ENCODE measurements at places on chromosomes 2 and 18. TPM values are rescaled to one million over a fixed set of nuclear protein-coding genes. Genes with fewer than 3 reads are reported as not detected.
A peak's percentile ranks its signal among the peaks of the same experiment; 100 is the strongest.

- no peaks in the 10 kb centered on the region for H3K27me3 ChIP-seq
- H3K27ac ChIP-seq = no peak overlapping the region
- DNase-seq = no peak
- H3K4me1 ChIP-seq = no peaks in the 10 kb centered on the region
- H3K4me3 ChIP-seq = no peak overlapping the region
Observed at GRCh38 chr2:134169788-134170187, 84.1 kb upstream of the MGAT5 start.

GRCh38 chr18:11859903-11860407 lies 8.7 kb downstream of the CHMP1B start:
- H3K36me3 ChIP-seq = no peaks in the 10 kb centered on the region
- DNase-seq = no peak
- H3K4me1 ChIP-seq = no peaks in the 10 kb centered on the region
- no peak overlapping the region for H3K4me3 ChIP-seq

GRCh38 chr18:36672437-36673344 lies 156.1 kb downstream of the TPGS2 start:
- no peaks in the 10 kb centered on the region for H3K4me1 ChIP-seq
- no peaks in the 10 kb centered on the region for H3K27me3 ChIP-seq
- H3K36me3 ChIP-seq = no peaks in the 10 kb centered on the region
- no peak for DNase-seq
- no peak overlapping the region for H3K4me3 ChIP-seq
- no peak overlapping the region for H3K27ac ChIP-seq

GRCh38 chr2:197052356-197052755 lies 125.8 kb upstream of the PGAP1 start:
- H3K36me3 ChIP-seq = peaks cover 74% of the 10 kb centered on the region
- H3K4me3 ChIP-seq = no peak overlapping the region
- no peaks in the 10 kb centered on the region for H3K4me1 ChIP-seq
- H3K27ac ChIP-seq = no peak overlapping the region
- no peak for DNase-seq

GRCh38 chr2:33909945-33910695 lies 311.0 kb upstream of the FAM98A start:
- no peak overlapping the region for H3K4me3 ChIP-seq
- DNase-seq = no peak

GRCh38 chr2:23900541-23901322 lies 26.2 kb downstream of the ATAD2B start:
- no peaks in the 10 kb centered on the region for H3K27me3 ChIP-seq
- no peak overlapping the region for H3K4me3 ChIP-seq
- H3K36me3 ChIP-seq = no peaks in the 10 kb centered on the region
- H3K4me1 ChIP-seq = peaks cover 3% of the 10 kb centered on the region

- H3K27ac ChIP-seq = no peak overlapping the region
- H3K4me1 ChIP-seq = no peaks in the 10 kb centered on the region
- no peaks in the 10 kb centered on the region for H3K36me3 ChIP-seq
- H3K27me3 ChIP-seq = no peaks in the 10 kb centered on the region
- no peak for DNase-seq
Observed at GRCh38 chr2:233800208-233800607, 22.1 kb downstream of the MROH2A start.

DNA sequence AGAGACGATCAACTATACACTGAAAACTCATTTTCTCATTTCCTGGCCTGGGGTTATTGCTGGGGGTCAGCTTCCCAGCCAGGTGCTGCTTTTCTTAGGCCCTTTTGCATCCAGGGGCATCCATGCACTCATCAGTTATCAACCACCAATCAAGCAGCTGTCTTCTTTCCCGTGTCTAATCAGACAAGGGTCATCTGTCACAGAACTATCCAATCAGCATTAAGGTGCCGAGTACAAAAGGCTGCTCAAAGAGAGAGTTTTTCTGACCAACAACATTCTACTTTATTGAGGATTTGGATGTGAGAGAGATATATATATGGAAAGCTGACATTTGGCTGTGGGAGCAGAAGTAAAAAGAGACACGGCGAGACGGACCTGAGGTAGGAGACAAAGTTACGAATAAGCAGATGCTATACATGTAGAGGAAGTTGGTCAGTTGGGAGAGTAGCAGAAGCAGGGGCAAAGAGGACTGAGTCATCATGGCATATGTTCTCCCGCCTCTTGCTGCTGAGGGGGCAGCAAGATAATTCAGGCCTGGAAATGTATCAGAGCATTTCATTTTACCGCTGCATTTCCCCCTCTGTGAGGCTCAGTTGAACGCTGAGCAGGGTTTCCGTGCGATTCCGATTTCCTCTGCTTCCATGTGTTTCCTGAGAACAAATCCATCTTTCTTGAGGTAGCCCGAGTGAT lies 129.3 kb downstream of the NUP35 start:
- H3K4me3 ChIP-seq = no peak overlapping the region
- no peak for DNase-seq
- H3K4me1 ChIP-seq = no peaks in the 10 kb centered on the region
- no peaks in the 10 kb centered on the region for H3K36me3 ChIP-seq
- H3K27me3 ChIP-seq = no peaks in the 10 kb centered on the region

GRCh38 chr2:186426153-186427016 lies 59.7 kb upstream of the ZC3H15 start:
- no peak overlapping the region for H3K4me3 ChIP-seq
- peaks cover 9% of the 10 kb centered on the region for H3K4me1 ChIP-seq
- H3K27ac ChIP-seq = no peak overlapping the region
- no peaks in the 10 kb centered on the region for H3K27me3 ChIP-seq

- no peak for DNase-seq
- H3K4me1 ChIP-seq = no peaks in the 10 kb centered on the region
- H3K36me3 ChIP-seq = no peaks in the 10 kb centered on the region
- H3K27ac ChIP-seq = no peak overlapping the region
Observed at GRCh38 chr18:8373486-8373885, 235.8 kb upstream of the RAB12 start.

GRCh38 chr2:168819829-168820489 lies 17.5 kb downstream of the NOSTRIN start:
- H3K36me3 ChIP-seq = no peaks in the 10 kb centered on the region
- H3K27me3 ChIP-seq = no peaks in the 10 kb centered on the region
- no peak overlapping the region for H3K4me3 ChIP-seq
- DNase-seq = no peak

DNA sequence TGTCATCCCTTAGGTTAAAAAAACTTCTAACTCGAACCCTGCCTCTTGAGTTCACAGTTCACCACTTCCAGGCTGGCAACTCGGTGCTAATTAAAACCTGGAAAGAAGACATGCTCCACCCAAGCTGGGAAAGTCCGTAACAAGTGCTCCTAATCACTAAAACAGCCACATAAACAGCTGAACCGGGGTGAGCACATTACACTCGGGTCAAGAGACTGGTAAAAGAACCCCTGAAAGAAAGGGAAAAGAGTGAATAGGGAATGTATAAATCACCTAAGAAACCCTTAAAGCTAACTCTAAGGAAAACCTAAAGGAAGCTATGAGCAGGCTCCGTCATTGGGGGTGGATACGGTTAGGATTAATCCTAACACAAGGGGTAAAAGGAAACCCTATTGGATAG lies 102.0 kb downstream of the HIBCH start:
- H3K36me3 ChIP-seq = no peaks in the 10 kb centered on the region
- no peaks in the 10 kb centered on the region for H3K27me3 ChIP-seq
- H3K4me3 ChIP-seq = no peak overlapping the region

DNA sequence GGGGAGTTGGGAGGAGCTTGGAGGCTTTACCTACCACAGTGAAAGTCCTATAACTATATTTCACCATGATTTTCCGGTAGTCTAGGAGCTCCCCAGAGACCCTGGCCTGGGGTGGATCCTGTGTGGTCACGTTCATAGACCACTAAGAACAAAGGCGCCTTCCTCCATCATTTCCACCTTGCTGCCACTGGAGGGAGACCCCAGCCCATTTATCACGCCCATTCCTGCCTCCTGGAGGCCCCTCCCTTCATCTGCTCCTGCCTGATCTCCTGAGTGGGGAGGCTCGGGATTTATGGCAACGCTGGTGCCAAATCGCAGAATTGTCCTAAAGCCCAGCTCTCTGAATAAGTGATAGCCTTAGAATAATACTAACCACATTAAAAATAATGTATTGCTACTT lies 507.6 kb upstream of the SPHKAP start:
- no peak for DNase-seq
- no peaks in the 10 kb centered on the region for H3K27me3 ChIP-seq
- H3K36me3 ChIP-seq = no peaks in the 10 kb centered on the region
- H3K4me3 ChIP-seq = no peak overlapping the region

DNA sequence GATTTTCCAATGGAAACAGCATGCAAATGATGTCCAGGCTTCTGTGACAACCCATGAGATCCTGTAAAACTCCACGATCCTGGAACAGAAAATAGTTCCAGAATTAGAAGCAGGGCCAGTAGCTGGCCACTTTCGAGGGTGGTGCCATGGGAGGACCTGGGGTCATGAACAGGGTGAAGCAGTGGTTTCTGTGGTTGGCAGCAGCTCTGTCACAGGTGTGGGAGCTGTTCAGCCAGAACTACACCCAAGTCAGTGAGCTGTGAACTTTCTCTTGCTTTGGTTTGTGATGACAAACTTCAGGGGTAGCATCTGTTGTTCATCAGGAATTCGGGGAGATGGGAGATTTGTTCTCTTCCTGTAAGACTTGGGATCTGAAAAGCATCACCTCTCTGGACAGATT lies 314.4 kb upstream of the NT5C1B start:
- DNase-seq = no peak
- H3K36me3 ChIP-seq = no peaks in the 10 kb centered on the region
- no peaks in the 10 kb centered on the region for H3K27me3 ChIP-seq

GRCh38 chr2:181393472-181393871 lies 63.7 kb upstream of the ITGA4 start:
- H3K27me3 ChIP-seq = no peaks in the 10 kb centered on the region
- no peak for DNase-seq
- no peaks in the 10 kb centered on the region for H3K36me3 ChIP-seq

GRCh38 chr2:76749858-76750257 lies 772.3 kb downstream of the LRRTM4 start:
- H3K27me3 ChIP-seq = no peaks in the 10 kb centered on the region
- H3K36me3 ChIP-seq = no peaks in the 10 kb centered on the region
- H3K27ac ChIP-seq = no peak overlapping the region
- no peak overlapping the region for H3K4me3 ChIP-seq
- H3K4me1 ChIP-seq = no peaks in the 10 kb centered on the region
- no peak for DNase-seq

- H3K27me3 ChIP-seq = no peaks in the 10 kb centered on the region
- no peak for DNase-seq
- H3K36me3 ChIP-seq = no peaks in the 10 kb centered on the region
- no peak overlapping the region for H3K27ac ChIP-seq
Observed at GRCh38 chr2:109352898-109353689, 224.1 kb downstream of the SH3RF3 start.

DNA sequence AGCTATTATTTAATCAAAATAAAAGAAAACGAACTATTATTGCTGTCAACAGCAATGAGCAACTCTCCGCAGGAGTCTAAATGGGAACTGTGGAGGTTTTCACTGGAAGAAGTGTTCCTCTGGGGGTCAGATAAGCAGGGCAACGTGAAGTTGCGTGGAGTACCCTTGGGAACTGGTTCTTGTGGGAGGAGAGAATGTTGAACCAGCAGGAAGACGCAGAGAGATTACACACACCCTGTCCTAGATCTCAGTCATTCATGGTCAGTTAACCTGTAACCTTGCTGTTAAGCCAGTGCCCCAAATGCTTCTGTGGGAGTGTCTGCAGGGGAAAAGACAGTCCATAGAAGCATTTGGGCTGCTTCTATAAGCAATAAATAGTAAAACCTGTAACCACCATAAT lies 20.4 kb upstream of the CABLES1 start:
- no peaks in the 10 kb centered on the region for H3K27me3 ChIP-seq
- H3K27ac ChIP-seq = no peak overlapping the region
- H3K36me3 ChIP-seq = no peaks in the 10 kb centered on the region
- DNase-seq = no peak

GRCh38 chr2:30336978-30337841 lies 105.9 kb downstream of the LBH start:
- H3K27ac ChIP-seq = peak overlapping the region; percentile 71
- peak overlapping the region; percentile 46 for H3K4me3 ChIP-seq
- DNase-seq = peak; percentile 51
- H3K36me3 ChIP-seq = no peaks in the 10 kb centered on the region
- peaks cover 60% of the 10 kb centered on the region for H3K4me1 ChIP-seq
- no peaks in the 10 kb centered on the region for H3K27me3 ChIP-seq

DNA sequence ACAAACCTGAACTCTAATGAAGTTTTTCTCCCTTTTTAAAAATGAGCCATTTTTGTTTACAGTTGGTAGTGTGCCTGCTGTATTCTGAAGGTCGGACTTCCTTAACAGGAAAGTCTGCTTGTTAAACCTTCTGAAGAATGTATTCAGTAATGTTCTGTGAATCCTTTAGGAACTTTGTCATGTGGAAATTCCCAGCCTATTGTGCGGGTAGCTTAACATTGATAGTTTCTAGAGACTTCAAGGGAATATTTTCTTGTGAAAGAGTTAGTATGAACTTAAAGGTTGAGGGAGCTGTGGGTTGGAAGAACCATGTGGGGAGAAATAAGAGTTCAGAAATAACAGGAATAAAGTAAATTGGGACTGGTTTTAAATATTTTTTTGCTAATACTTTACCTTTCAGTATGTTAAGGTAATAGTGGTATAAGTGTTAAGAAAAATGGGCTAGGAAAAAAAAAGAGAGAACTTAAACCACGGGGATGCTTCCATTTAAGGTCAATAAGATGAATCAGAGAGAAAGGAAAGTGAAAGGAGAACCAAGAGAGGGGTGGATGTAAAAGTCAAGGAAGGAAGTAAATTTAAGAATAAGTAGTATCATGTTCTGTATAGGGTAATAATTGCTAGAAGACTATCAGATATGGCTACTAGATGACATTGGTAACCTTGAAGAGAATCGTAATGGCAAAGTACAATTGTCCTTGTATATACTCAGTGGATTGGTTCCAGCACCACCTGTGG lies 90.5 kb downstream of the PMS1 start:
- no peaks in the 10 kb centered on the region for H3K4me1 ChIP-seq
- no peak overlapping the region for H3K4me3 ChIP-seq
- H3K27me3 ChIP-seq = no peaks in the 10 kb centered on the region
- no peak overlapping the region for H3K27ac ChIP-seq

- H3K27me3 ChIP-seq = no peaks in the 10 kb centered on the region
- H3K27ac ChIP-seq = no peak overlapping the region
- H3K36me3 ChIP-seq = no peaks in the 10 kb centered on the region
- H3K4me3 ChIP-seq = no peak overlapping the region
- DNase-seq = no peak
Observed at GRCh38 chr2:29262681-29263260, 147.6 kb downstream of the CLIP4 start.

- no peaks in the 10 kb centered on the region for H3K36me3 ChIP-seq
- no peaks in the 10 kb centered on the region for H3K27me3 ChIP-seq
- no peak overlapping the region for H3K4me3 ChIP-seq
- no peak for DNase-seq
Observed at GRCh38 chr18:32974421-32975162, 201.8 kb upstream of the KLHL14 start.

- no peaks in the 10 kb centered on the region for H3K27me3 ChIP-seq
- DNase-seq = no peak
- no peak overlapping the region for H3K27ac ChIP-seq
- H3K4me3 ChIP-seq = no peak overlapping the region
- no peaks in the 10 kb centered on the region for H3K4me1 ChIP-seq
Observed at GRCh38 chr2:162082036-162082435, 8.0 kb upstream of the DPP4 start.

Gene CROCC2
- not detected for total RNA-seq

Gene PRSS56
- not detected for total RNA-seq

Gene MBP
- 116 TPM for total RNA-seq

Gene CREG2
- not detected for total RNA-seq

Gene MAP3K19
- not detected for total RNA-seq

Gene MAPRE3
- total RNA-seq = 3.0 TPM

Gene KCNJ13
- total RNA-seq = not detected

Gene ONECUT2
- total RNA-seq = not detected

Gene GAREM1
- total RNA-seq = not detected

Gene SDC1
- 0.10 TPM for total RNA-seq

Gene WNT10A
- 2.8 TPM for total RNA-seq

Gene COL3A1
- not detected for total RNA-seq

Gene CFLAR
- 185 TPM for total RNA-seq

Gene TEX44
- not detected for total RNA-seq
